ENCODE measurements at places on chromosomes 6 and 20.
A peak's percentile ranks its signal among the peaks of the same experiment; 100 is the strongest.

DNA sequence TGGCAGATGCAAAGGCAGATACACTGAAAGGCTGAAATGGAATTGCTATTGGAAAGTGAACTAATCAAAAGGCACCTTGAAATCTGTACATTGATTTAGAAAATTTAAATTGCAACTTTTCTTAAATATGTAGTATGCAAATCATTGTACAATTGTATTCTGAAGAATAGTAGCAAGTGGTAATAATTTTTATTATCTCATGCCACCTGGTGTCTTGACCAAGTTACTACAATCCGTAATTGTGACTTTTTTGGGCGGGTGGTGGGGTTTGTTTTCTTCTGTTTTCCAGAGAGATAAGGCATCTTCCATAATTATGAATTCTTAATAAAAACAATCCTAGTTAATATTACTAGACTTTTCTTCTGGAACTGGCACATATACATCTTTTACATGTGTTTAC is 12.5 kb upstream of the BCKDHB start:
- H3K36me3 ChIP-seq = no peaks in the 10 kb centered on the region
- H3K4me3 ChIP-seq = no peak overlapping the region
- no peaks in the 10 kb centered on the region for H3K27me3 ChIP-seq
- no peak for DNase-seq

- H3K36me3 ChIP-seq = no peaks in the 10 kb centered on the region
- no peak overlapping the region for H3K27ac ChIP-seq
- no peak overlapping the region for H3K4me3 ChIP-seq
- no peaks in the 10 kb centered on the region for H3K4me1 ChIP-seq
These were observed 44.4 kb downstream of the FAXC start for GRCh38 chr6:99305021-99305554.

DNA sequence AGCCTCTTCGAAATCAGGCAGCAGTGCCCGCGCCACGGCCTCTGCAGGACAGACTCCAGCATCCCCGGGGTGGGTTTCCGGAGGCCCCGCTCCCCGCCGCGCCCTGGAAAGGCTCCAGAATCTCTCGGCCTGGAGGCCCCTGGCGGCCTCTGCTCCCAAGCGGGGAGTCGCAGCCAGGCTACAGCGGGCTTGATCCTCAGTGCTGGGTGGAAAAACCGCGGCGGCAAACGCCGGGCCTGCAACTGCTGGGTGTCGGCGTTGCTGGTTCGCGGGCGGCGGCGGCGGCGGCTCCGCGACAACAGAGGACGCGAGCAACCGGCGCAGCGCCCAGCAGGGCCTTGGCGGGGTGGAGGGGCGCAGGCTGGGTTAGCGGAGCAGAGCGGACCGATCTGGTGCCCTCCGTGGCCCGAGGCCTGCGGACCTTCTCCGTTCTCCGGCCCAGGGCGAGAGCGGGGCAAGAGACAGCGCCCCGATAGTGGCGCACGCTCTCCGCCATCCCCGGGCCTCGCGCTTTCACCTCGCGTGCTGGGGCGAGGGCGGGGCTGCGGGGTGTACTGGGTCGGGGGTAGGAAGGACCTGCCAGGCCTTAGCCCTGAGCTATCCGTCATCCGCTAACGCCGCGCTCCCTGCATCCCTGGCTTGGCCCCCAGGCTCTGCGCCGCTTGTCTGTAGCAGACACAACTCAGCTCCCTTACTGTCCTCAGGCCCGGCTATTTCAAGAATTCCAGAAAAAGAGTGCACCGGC is 3.4 kb upstream of the ZNF292 start:
- peaks cover 30% of the 10 kb centered on the region for H3K4me1 ChIP-seq
- DNase-seq = peak; percentile 70
- H3K27ac ChIP-seq = peak overlapping the region; percentile 80
- no peaks in the 10 kb centered on the region for H3K27me3 ChIP-seq

GRCh38 chr6:137107767-137108105 is 63.0 kb upstream of the IL20RA start:
- no peak overlapping the region for H3K27ac ChIP-seq
- H3K27me3 ChIP-seq = no peaks in the 10 kb centered on the region
- no peaks in the 10 kb centered on the region for H3K4me1 ChIP-seq
- H3K36me3 ChIP-seq = no peaks in the 10 kb centered on the region
- DNase-seq = no peak

GRCh38 chr20:43910564-43910963 is 4.1 kb upstream of the TOX2 start:
- peaks cover 19% of the 10 kb centered on the region for H3K27me3 ChIP-seq
- DNase-seq = no peak
- no peak overlapping the region for H3K27ac ChIP-seq
- H3K4me1 ChIP-seq = no peaks in the 10 kb centered on the region

- H3K27me3 ChIP-seq = no peaks in the 10 kb centered on the region
- H3K4me3 ChIP-seq = no peak overlapping the region
- H3K27ac ChIP-seq = peak overlapping the region; percentile 40
- no peaks in the 10 kb centered on the region for H3K36me3 ChIP-seq
- no peaks in the 10 kb centered on the region for H3K4me1 ChIP-seq
These were observed 142.4 kb downstream of the LRFN2 start for GRCh38 chr6:40444811-40445210.

DNA sequence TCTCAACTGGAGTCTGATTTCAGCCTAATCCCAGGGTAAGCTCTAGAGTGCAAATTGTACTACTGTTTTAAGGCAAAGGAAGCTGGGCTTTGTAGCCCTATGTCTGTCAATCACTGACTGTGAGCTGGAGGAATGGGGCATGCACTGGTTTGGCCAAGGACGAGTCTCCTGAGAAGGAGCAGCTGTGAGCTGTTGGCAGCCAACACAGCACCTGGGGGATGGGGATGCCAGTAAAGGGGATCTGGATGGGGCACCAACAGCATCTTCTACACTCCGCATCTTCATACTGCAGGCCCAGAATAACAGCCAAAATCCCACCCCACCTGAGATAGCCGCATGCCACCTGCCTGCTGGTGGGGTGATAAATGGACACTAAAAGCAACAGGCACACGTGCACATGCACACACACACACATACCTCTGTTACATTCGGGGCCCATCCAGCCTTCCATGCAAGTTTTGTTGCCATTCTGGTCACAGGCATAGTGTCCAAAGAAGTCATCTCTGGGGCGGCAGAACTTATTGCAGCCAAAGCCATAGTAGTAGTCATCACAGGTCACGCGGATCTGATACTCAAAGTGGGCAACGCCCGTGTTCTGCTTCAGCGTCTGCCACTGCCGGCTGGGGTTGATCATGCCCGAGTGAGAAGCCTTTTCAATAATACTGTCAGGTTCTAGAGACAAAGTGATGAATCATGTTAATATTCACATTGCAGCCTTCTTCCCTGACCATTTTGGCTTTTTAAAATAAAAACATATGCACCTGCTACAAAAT is 15.6 kb downstream of the JAG1 start:
- H3K27ac ChIP-seq = peak overlapping the region; percentile 61
- H3K36me3 ChIP-seq = peaks cover 37% of the 10 kb centered on the region
- H3K27me3 ChIP-seq = no peaks in the 10 kb centered on the region
- peaks cover 27% of the 10 kb centered on the region for H3K4me1 ChIP-seq
- no peak for DNase-seq
- no peak overlapping the region for H3K4me3 ChIP-seq

DNA sequence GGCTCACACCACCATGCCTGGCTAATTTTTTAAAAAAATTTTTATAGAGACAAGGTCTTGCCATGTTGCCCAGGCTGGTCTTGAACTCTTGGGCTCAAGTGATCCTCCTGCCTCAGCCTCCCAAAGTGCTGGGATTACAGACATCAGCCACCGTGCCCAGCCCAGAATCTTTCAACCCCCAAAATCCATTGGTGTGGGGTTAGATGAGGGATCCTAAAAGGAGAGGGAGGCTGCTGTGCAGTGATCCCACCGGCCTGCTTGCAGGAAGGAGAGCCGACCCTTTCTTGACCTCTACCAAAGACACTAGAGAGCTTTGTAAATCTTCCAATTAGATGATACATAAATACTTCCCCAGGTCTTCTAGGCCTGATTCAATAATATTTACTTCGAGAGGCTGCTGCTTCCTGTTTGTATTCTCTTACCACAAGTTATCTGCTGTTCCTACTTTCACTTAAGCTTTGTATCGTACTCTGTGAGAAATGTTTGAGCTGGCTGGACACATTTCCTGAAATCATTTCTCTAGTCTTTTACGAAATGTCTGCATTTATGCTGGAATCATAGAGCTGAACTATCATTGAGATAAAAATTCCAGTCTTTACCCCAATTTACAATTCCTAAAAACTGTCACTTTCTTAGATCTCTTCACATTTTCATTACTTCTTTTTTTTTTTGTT is 49.3 kb upstream of the IER3 start:
- H3K4me1 ChIP-seq = peaks cover 10% of the 10 kb centered on the region
- no peaks in the 10 kb centered on the region for H3K27me3 ChIP-seq
- no peak overlapping the region for H3K4me3 ChIP-seq

- H3K4me3 ChIP-seq = no peak overlapping the region
- H3K27me3 ChIP-seq = peaks cover 59% of the 10 kb centered on the region
- H3K4me1 ChIP-seq = no peaks in the 10 kb centered on the region
- DNase-seq = no peak
These were observed 15.2 kb upstream of the STK35 start for GRCh38 chr20:2086177-2086979.

DNA sequence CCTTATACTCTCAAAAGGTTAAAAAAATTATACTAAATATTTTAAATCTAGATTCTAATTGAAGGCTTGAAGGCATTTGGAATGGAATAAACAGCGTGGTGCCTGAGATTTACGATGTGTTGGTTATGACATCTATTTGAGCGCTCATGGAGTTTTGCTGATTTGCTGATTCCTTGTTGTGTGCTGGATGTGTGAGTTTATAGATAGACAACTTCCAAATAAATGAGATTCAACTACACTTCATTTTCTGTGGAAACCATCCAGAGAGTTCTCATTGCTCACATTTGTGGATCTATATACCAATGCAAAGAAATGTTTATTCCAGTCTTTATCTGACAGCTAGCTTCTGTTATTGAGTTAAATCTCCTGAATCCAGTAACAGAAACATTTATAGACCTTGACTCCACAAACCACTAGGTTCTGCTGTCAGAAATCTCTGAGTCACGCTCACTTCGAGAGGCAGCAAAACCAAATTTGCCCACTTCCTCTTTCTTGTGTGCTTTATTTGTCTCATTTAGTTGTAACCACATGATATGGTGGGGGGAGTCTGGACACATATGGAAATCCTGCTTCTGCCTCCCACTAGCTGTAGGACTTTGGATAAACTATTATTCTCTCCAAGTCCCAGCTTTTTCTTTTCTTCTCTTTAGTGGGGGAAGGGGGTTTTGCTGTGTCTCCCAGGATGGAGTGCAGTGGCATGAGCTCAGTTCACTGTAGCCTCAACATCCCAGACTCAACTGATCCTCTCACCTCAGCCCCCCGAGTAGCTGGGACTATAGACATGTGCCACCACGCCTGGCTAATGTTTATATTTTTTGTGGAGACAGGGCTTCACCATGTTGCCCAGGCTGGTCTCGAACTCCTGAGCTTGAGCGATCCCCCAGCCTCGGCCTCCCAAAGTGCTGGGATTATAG is 54.5 kb downstream of the IPCEF1 start:
- H3K4me1 ChIP-seq = peaks cover 8% of the 10 kb centered on the region
- H3K27ac ChIP-seq = no peak overlapping the region
- H3K36me3 ChIP-seq = no peaks in the 10 kb centered on the region
- H3K27me3 ChIP-seq = no peaks in the 10 kb centered on the region
- peak; percentile 26 for DNase-seq

DNA sequence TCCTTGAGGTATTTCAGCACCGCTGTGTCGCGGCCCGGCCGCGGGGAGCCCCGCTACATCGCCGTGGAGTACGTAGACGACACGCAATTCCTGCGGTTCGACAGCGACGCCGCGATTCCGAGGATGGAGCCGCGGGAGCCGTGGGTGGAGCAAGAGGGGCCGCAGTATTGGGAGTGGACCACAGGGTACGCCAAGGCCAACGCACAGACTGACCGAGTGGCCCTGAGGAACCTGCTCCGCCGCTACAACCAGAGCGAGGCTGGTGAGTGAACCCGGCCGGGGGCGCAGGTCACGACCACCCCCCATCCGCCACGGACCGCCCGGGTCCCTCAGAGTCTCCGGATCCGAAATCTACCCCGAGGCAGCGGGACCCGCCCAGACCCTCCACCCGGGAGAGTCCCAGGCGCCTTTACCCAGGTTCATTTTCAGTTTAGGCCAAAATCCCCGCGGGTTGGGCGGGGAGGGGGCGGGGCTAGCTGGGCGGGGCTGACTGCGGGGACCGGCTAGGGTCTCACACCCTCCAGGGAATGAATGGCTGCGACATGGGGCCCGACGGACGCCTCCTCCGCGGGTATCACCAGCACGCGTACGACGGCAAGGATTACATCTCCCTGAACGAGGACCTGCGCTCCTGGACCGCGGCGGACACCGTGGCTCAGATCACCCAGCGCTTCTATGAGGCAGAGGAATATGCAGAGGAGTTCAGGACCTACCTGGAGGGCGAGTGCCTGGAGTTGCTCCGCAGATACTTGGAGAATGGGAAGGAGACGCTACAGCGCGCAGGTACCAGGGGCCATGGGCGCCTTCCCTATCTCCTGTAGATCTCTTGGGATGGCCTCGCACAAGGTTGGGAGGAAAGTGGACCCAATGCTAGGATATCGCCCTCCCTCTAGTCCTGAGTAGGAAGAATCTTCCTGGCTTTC is 693 bp downstream of the HLA-F start:
- H3K4me1 ChIP-seq = peaks cover 4% of the 10 kb centered on the region
- peak overlapping the region; percentile 90 for H3K4me3 ChIP-seq
- H3K27me3 ChIP-seq = no peaks in the 10 kb centered on the region
- H3K27ac ChIP-seq = peak overlapping the region; percentile 90
- no peaks in the 10 kb centered on the region for H3K36me3 ChIP-seq
- DNase-seq = peak; percentile 72

DNA sequence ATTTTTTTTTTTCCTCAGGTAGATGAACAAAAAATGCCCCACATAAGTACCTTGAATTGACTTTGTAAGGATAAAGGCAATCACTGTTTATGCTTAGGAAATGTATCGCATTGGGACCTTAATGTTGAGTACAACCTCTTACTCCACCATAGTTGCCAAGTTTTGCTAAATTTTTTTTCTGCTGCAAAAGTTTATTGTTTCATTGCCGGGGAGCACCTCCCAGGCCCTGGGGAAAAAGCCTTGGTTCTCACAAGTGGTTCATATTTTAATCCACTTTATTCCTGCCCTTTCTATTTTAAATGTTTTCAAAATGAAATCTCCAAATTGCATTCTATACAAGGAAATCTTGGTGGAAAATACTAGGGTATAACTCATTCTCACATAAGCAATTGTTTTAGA is 52.3 kb upstream of the UTRN start:
- H3K4me3 ChIP-seq = no peak overlapping the region
- no peak for DNase-seq
- no peaks in the 10 kb centered on the region for H3K36me3 ChIP-seq
- no peaks in the 10 kb centered on the region for H3K4me1 ChIP-seq
- no peaks in the 10 kb centered on the region for H3K27me3 ChIP-seq
- H3K27ac ChIP-seq = no peak overlapping the region

- H3K4me1 ChIP-seq = peaks cover 4% of the 10 kb centered on the region
- H3K36me3 ChIP-seq = no peaks in the 10 kb centered on the region
- no peak overlapping the region for H3K4me3 ChIP-seq
- H3K27ac ChIP-seq = no peak overlapping the region
These were observed 130.8 kb downstream of the BTBD9 start for GRCh38 chr6:38508894-38509293.

DNA sequence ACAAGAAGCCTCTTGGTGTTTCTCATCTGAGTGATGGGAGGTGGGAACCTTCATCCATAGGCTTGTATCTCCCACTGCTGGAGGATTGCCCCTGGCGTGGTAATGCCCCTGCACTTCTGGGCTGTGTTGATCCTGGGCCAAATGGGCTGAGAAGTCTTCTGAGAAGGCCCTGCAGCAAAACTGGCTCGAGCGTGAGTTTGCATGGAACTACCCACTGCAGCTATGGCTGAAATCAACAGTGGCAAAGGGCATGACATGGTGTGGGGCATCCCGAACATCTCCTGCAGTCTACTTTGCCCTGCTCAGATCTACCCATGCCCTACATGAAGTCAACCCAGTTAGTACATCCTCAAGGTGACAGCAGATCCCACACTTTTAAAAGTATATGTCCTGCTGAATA is 130.6 kb downstream of the NRN1 start:
- no peaks in the 10 kb centered on the region for H3K27me3 ChIP-seq
- DNase-seq = no peak
- H3K4me3 ChIP-seq = no peak overlapping the region
- H3K36me3 ChIP-seq = no peaks in the 10 kb centered on the region
- H3K27ac ChIP-seq = no peak overlapping the region

Data from transverse colon (tissue), 4 donors.